ENCODE measurements at places on chromosomes 11 and 22. TPM values are rescaled to one million over a fixed set of nuclear protein-coding genes. Genes with fewer than 3 reads are reported as not detected.

The SLC17A6 gene
- not detected for total RNA-seq

The LARGE1 gene
- 41.1 TPM for total RNA-seq

The DEUP1 gene
- 1.9 TPM for total RNA-seq

The SEZ6L gene
- 0.46 TPM for total RNA-seq

The NPTXR gene
- 4.2 TPM for total RNA-seq

The ST14 gene
- total RNA-seq, result 24.3 TPM

- H3K4me3 ChIP-seq, result peak within 1 kb of the TSS; percentile 32
- peaks cover 57% of the 10 kb centered on the region for H3K27me3 ChIP-seq
- peak; percentile 51 for DNase-seq
- no peaks in the 10 kb centered on the region for H3K36me3 ChIP-seq
- H3K4me1 ChIP-seq, result peaks cover 11% of the 10 kb centered on the region
- H3K27ac ChIP-seq, result no peak within 1 kb of the TSS
Measured at GRCh38 chr11:7251836-7252682, at the start of gene SYT9. TSS of gene SYT9 (plus strand) at chr11:7251904. CDS start at chr11:7252187, 283 bp downstream.

GRCh38 chr11:98365190-98365589 is 655.6 kb upstream of the CNTN5 start:
- no peaks in the 10 kb centered on the region for H3K4me1 ChIP-seq
- H3K4me3 ChIP-seq, result no peak overlapping the region
- H3K36me3 ChIP-seq, result no peaks in the 10 kb centered on the region
- DNase-seq, result no peak

GRCh38 chr22:27185760-27186302 is 528.4 kb downstream of the MIAT start:
- no peaks in the 10 kb centered on the region for H3K36me3 ChIP-seq
- no peaks in the 10 kb centered on the region for H3K4me1 ChIP-seq
- no peak overlapping the region for H3K4me3 ChIP-seq
- H3K27me3 ChIP-seq, result no peaks in the 10 kb centered on the region

GRCh38 chr11:124533626-124534025 is 9.8 kb downstream of the OR8B12 start:
- no peak for DNase-seq
- H3K27ac ChIP-seq, result no peak overlapping the region
- no peaks in the 10 kb centered on the region for H3K4me1 ChIP-seq
- H3K36me3 ChIP-seq, result no peaks in the 10 kb centered on the region
- no peak overlapping the region for H3K4me3 ChIP-seq
- H3K27me3 ChIP-seq, result no peaks in the 10 kb centered on the region

DNA sequence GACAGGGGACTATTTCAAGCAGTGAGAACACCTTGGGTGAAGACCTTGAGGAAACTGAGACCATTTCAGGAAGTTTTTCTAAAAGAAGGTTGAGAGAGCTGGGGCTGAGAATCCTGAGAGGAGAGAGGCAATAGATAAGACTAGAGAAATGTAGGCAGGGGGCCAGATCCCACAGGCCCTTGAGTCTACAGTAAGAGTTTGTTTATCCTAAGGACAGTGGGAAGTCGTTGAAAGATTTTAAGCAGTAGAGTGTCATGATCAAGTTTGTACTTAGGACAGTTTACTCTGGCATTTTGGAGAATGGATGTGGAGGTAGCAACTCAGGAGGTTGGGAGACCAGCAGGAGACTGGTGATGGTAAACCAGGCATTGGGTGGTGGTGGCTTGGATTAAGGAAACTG is 17.1 kb downstream of the HSD17B12 start:
- H3K27me3 ChIP-seq, result no peaks in the 10 kb centered on the region
- no peaks in the 10 kb centered on the region for H3K4me1 ChIP-seq
- no peak overlapping the region for H3K27ac ChIP-seq
- DNase-seq, result peak; percentile 17
- H3K4me3 ChIP-seq, result no peak overlapping the region

- no peaks in the 10 kb centered on the region for H3K36me3 ChIP-seq
- H3K27ac ChIP-seq, result no peak overlapping the region
- H3K4me1 ChIP-seq, result no peaks in the 10 kb centered on the region
Measured at GRCh38 chr11:94525546-94526324, 13.5 kb downstream of the C11orf97 start.

DNA sequence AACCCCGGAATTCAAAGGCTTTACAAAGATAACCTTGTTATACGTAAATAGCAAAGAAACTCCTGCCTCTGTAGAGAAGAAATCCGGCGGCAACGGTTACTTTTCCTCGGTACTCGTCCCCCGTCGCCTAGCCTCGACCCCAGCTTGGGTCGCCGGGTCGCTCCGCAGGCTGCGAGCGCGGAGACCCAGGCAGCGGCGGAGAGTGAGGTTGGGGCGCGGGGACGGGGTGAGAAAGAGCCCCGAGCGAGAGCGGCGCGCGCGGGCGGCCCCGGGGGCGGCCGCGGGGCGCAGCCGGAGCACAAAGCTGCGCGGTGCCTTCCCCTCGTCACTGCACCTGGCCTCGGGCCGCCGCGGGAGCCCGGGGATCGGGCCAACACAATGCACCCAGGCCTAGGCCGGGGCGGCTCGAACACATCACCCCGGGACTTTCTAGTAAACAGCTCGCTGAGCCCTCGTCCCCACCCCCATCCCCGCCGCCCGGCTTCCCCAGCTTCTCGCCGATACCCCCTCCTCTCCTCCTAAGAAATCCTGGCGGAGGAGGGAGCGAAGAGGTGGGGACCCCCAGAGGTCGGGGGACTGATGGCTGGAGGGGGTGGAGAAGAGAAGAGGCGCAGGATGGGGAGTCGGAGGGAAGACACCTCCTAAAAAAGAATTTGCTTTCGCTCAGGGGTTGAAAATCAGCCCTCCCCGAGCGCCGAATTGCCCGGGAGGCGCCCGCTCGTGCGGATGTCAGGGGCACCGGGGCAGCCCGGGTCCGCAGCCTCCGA is 845 bp downstream of the MPPED2 start:
- peak overlapping the region; percentile 76 for H3K27ac ChIP-seq
- no peaks in the 10 kb centered on the region for H3K36me3 ChIP-seq
- peak overlapping the region; percentile 41 for H3K4me3 ChIP-seq
- H3K27me3 ChIP-seq, result peaks cover 30% of the 10 kb centered on the region

DNA sequence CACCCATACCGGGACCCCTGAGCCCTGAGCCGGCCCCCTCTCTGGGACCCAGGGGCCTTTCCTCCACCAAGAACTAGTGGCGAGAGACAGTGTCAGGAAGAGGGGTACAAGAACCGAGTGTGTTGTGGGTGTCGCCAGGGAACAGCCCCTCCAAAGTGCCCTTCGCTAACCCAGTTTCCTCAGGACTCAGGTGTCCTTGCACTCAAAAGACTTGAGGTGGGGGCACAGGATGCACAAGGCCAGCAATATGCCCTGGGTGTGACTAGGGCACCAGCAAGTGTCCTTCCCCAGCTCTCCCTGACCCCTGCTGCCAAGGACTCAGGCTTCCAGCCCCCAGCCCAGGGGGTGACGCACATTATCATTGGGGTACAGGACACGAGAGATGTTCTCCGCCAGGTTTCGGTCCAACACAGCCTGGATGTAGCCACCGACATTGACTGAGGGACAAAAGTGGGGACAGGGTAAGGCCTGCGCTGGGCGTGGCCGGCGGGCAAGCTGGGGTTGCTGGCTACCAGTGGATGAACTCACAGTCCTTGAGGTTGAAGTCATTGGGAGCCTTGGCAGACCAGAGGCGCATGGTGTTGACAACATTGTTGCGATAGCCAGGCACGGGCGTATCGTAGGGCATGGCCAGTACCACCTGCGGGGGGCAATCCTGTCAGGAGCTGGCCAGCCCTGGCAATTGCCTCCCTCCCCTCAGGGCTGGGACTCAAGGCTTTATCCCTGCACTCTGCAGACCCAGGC is 4.7 kb downstream of the PYGM start:
- peaks cover 4% of the 10 kb centered on the region for H3K36me3 ChIP-seq
- peaks cover 8% of the 10 kb centered on the region for H3K4me1 ChIP-seq
- H3K27ac ChIP-seq, result no peak overlapping the region
- H3K27me3 ChIP-seq, result no peaks in the 10 kb centered on the region

- H3K4me1 ChIP-seq, result no peaks in the 10 kb centered on the region
- H3K36me3 ChIP-seq, result no peaks in the 10 kb centered on the region
Measured at GRCh38 chr11:61761440-61762222, 9.2 kb downstream of the MYRF start.

DNA sequence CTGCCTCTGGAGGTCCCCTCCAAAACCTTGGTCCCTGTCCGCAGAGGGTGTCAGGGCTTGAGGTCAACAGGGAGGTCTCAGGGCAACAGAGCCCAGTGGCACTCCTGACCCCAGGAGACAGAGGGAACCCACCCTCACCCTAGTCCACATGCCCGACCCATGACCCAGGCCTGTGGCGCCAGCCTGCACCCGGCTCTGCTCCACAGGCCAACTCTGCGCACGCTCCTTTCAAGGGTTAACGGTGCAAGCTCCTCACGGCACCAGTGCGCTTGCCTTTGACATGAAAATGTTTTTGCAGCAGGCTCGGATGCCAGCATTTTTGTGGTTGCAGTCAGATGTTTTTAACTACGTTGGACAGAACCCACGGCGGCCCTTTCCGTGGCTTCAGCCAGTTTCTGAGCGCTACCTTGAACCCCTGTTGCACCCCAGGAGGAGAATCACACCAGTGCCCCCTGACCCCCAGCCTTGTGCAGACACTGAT is 68.6 kb downstream of the CDKN1C start:
- no peak overlapping the region for H3K27ac ChIP-seq
- no peaks in the 10 kb centered on the region for H3K36me3 ChIP-seq
- no peaks in the 10 kb centered on the region for H3K27me3 ChIP-seq
- peak; percentile 72 for DNase-seq

DNA sequence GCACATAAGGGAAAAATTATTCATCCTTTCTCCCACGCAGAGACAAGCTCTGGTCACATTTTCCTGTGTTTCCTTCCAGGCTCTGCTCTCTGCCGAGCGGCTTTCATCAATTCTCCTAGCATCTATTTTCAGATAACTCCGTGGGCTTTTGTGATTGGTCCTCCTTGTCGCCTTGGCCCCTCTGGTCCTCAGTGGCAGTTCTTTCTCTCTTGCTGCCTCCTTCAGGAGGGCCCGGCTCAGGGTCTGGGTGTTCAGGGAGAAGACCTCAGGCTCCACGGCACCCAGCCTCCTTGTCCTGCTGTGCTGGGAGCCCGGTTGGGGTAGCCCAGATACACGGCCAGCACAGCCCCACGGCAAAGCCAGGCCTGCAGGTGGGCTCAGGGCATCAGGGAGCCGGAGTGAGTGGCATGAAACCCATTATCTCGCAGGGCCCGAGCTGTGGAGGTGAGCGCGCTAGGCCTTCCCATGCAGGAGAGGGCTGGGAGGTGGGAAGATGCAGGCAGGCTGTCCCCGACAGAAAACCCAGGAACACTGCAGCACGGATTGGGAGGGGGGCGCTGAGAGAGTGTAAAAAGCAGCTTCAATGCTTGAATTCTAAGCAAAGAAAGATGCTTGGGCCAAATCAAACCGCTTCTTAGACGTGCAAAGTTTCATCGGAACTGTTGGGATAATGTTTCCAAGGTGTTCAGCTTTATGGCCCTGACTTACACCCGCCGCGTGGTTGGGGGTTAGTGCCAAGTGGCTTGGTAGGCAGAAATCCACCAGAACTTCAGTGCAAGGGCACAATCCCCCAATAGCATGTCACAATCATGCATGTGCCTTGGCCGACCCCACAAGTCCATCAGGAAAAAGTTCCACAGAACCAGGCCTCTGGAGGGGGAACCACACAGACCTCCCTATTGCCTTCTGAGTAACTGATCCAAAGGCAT is 81.9 kb upstream of the WNT7B start:
- no peaks in the 10 kb centered on the region for H3K36me3 ChIP-seq
- no peaks in the 10 kb centered on the region for H3K27me3 ChIP-seq
- no peak for DNase-seq
- peaks cover 33% of the 10 kb centered on the region for H3K4me1 ChIP-seq
- H3K27ac ChIP-seq, result peak overlapping the region; percentile 95

GRCh38 chr11:128482512-128483191 is 104.7 kb downstream of the ETS1 start:
- H3K4me3 ChIP-seq, result no peak overlapping the region
- peak overlapping the region; percentile 43 for H3K27ac ChIP-seq
- peaks cover 30% of the 10 kb centered on the region for H3K36me3 ChIP-seq
- DNase-seq, result no peak
- peaks cover 40% of the 10 kb centered on the region for H3K4me1 ChIP-seq
